CD4-positive, alpha-beta memory T cell (primary cell): ENCODE measurements at places on chromosomes 2 and 18. TPM values are rescaled to one million over a fixed set of nuclear protein-coding genes. Genes with fewer than 3 reads are reported as not detected.

Gene SAG
- total RNA-seq: 0.06 TPM

Gene APCDD1
- total RNA-seq: not detected

Gene RNF125
- 40.3 TPM for total RNA-seq

Gene TANC1
- 0.35 TPM for total RNA-seq

Gene ARHGAP28
- not detected for total RNA-seq

Gene ALPI
- not detected for total RNA-seq

Gene ATP8B1
- total RNA-seq: not detected

Gene ERCC3
- total RNA-seq: 59.2 TPM

Gene UGT1A3
- total RNA-seq: not detected

Gene TUBA4B
- total RNA-seq: not detected

Gene ABCB11
- total RNA-seq: not detected

Gene THSD7B
- total RNA-seq: not detected

Gene TFPI
- not detected for total RNA-seq

GRCh38 chr2:219744600-219744999 is 117.2 kb downstream of the SLC4A3 start:
- no peak overlapping the region for H3K27ac ChIP-seq
- H3K4me1 ChIP-seq: no peaks in the 10 kb centered on the region
- no peak overlapping the region for H3K4me3 ChIP-seq
- H3K27me3 ChIP-seq: no peaks in the 10 kb centered on the region

- peaks cover 33% of the 10 kb centered on the region for H3K36me3 ChIP-seq
- DNase-seq: no peak
- H3K27me3 ChIP-seq: no peaks in the 10 kb centered on the region
- no peaks in the 10 kb centered on the region for H3K4me1 ChIP-seq
- no peak overlapping the region for H3K27ac ChIP-seq
Observed at GRCh38 chr2:10584843-10585475, 104.8 kb downstream of the NOL10 start.

GRCh38 chr2:15527074-15527739 is 33.9 kb downstream of the NBAS start:
- H3K4me1 ChIP-seq: no peaks in the 10 kb centered on the region
- H3K27ac ChIP-seq: no peak overlapping the region
- H3K4me3 ChIP-seq: no peak overlapping the region
- H3K27me3 ChIP-seq: no peaks in the 10 kb centered on the region
- H3K36me3 ChIP-seq: peaks cover 3% of the 10 kb centered on the region

- no peaks in the 10 kb centered on the region for H3K27me3 ChIP-seq
- DNase-seq: no peak
- no peaks in the 10 kb centered on the region for H3K36me3 ChIP-seq
- H3K4me3 ChIP-seq: no peak overlapping the region
- H3K4me1 ChIP-seq: no peaks in the 10 kb centered on the region
Observed at GRCh38 chr2:239522002-239522739, 121.4 kb upstream of the HDAC4 start.

- no peak overlapping the region for H3K4me3 ChIP-seq
- no peaks in the 10 kb centered on the region for H3K4me1 ChIP-seq
- DNase-seq: no peak
- H3K36me3 ChIP-seq: no peaks in the 10 kb centered on the region
- no peak overlapping the region for H3K27ac ChIP-seq
Observed at GRCh38 chr2:156719036-156719435, 282.9 kb downstream of the GPD2 start.

DNA sequence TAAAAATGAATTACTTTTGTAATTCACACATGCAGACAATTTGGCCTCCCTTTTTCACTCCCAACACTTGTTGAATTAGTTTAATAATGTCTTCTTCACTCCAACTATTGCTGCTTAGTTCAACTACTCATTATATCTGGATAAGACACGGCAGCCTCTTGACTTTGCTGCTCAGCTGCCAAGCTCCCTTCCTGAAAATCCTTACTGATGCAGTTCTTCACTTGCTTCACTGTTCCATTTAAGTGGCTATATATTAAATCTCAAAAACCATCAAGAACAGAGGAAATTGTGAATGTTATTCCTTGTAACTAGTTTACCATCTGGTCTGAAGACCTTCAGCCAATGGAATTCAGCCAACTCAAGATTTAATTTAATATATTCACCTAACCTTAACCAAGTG is 127.1 kb downstream of the NCOA1 start:
- no peaks in the 10 kb centered on the region for H3K36me3 ChIP-seq
- no peak overlapping the region for H3K4me3 ChIP-seq
- no peaks in the 10 kb centered on the region for H3K27me3 ChIP-seq
- no peak overlapping the region for H3K27ac ChIP-seq

GRCh38 chr2:140696449-140696848 is 1434.4 kb downstream of the LRP1B start:
- H3K4me1 ChIP-seq: no peaks in the 10 kb centered on the region
- DNase-seq: no peak
- H3K4me3 ChIP-seq: no peak overlapping the region

DNA sequence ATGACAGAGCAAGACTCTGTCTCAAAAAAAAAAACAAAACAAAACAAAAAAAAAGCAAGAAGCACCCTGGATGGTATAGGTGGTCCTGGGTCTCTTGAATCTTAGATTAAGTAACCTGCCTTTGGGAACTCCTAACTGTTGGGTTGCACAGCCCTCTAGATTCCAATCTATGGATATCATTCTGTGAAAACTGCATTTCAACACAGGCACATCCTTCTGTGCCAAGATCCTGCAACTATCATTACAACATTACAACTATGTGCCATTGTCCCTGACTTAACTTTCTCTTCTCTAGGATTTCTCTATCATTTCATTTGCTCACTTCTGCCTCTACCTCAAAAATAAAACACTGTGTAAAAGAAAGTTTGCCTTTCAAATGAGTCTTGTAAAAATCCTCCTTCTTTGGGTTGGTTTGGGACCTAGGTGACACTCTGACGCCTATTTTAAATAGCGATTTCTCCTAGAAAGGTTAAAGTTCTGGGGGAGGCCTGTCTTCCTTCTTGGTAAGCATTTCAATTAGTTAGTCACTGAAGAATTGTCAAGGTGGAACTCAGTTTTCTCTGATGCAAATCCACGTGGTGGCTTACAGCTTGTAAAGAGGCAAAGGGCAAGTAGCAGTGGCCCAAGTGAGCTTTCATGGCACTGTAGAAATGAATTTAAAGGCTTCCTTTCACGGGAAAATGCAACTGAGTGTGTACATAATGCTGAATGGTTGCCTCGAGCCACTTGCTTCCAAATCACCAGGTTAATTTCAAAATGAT is 9.2 kb downstream of the LGALSL start:
- H3K27ac ChIP-seq: no peak overlapping the region
- H3K4me3 ChIP-seq: no peak overlapping the region
- no peaks in the 10 kb centered on the region for H3K4me1 ChIP-seq
- H3K36me3 ChIP-seq: no peaks in the 10 kb centered on the region

GRCh38 chr18:79108549-79109215 is 39.5 kb downstream of the ATP9B start:
- DNase-seq: no peak
- H3K4me1 ChIP-seq: no peaks in the 10 kb centered on the region
- H3K4me3 ChIP-seq: no peak overlapping the region

DNA sequence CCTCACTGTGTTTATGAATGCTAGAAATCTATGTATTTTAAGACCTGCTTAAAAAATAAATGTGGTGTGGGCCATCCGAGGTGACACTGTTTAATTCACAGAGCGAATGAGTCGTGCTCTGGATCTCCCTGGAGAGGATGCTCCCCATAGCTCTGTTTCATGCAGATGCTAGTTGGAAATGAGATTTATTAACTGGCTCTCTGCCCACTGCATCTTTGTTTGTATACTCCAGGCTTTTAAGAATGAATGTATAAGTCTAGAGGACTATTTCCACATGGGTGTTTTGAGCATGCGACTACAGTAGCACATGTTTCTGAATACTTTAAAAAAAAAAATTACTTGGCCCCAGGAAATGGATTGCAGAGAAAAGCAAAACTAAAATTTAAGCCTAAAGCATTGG is 3.9 kb downstream of the MAPRE2 start:
- no peak overlapping the region for H3K27ac ChIP-seq
- no peaks in the 10 kb centered on the region for H3K27me3 ChIP-seq
- H3K4me1 ChIP-seq: peaks cover 69% of the 10 kb centered on the region

DNA sequence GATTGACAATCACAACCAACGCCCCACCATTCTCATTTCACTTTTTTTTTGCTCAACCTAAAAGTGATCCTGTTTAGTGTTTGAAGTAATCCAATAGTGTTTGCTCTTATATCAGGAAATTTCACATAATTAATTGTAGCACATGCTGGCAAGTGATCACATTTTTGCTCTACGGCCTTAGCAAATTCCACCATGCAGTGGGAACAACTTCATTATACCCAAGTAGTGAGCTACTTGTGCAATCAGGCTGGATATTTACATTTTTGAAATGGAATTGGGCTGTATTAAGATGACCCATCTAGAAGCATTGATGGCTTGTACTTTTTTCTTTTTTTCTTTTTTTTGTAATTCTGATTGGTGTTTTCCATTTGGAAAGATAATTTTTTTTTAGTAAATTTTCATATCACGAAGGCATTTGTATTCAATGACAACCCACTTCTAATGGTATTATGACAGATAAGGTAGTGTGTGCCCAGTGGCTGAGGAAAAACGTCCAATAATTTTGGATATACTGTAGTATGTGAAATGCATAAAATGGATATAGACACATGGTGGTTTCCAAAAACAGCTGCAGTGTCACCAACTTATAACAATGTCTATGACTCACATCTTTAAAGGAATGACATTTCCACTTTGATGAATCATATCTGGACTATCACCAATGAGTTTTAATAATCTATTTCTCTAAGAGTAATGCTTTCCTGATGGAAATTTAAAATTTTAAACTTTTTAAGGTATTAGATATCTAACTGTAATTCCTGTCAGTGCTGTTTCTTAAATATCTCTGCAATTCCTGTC is 130.6 kb downstream of the COL6A3 start:
- H3K4me3 ChIP-seq: no peak overlapping the region
- H3K27ac ChIP-seq: no peak overlapping the region
- no peak for DNase-seq
- no peaks in the 10 kb centered on the region for H3K36me3 ChIP-seq
- no peaks in the 10 kb centered on the region for H3K4me1 ChIP-seq

DNA sequence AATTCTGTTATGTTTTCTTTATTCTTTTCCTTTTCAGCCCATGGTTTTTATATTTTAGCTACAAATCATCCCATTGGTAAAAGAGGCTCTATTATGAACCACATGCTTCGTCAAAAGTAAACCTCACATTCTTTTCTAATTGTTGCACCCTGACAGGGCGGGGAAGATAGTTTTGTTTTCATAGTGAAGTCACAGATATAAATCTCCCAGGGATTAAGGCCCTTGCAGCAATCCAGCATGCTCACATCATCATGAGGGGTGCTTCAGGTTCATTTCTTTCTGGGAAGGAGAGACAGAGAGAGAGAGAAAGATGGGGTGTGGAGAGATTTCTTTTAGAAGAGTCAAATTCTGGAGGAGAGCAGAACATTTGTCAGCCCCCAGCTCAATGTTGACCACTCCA is 124.5 kb upstream of the CDC42EP3 start:
- H3K36me3 ChIP-seq: no peaks in the 10 kb centered on the region
- no peak for DNase-seq

DNA sequence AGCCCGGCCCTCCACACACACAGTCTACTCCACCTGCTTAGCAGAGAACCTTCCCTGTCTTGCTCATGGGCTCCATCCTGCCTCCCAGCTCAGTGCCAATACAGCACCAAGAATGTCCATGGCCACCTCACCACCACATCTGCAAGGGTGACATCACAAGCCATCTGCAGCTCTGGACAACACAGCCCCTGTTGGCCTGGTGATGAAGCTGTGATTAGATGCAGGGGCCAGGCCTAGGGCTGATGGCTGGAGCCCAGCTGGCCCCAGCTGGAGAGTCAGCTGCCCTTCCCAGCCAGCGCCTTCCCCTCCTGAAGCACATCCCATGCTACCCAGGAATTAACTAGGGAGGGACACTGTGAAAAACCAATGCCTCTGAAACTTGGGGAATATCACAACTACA is 91.1 kb downstream of the TTC32 start:
- no peak for DNase-seq
- H3K4me1 ChIP-seq: no peaks in the 10 kb centered on the region
- no peak overlapping the region for H3K27ac ChIP-seq
- H3K36me3 ChIP-seq: no peaks in the 10 kb centered on the region
- no peaks in the 10 kb centered on the region for H3K27me3 ChIP-seq
- H3K4me3 ChIP-seq: no peak overlapping the region

- H3K27me3 ChIP-seq: no peaks in the 10 kb centered on the region
- DNase-seq: no peak
- no peak overlapping the region for H3K27ac ChIP-seq
- H3K4me3 ChIP-seq: no peak overlapping the region
Observed at GRCh38 chr2:200640176-200640575, 54.4 kb downstream of the AOX1 start.

GRCh38 chr2:228321015-228321414 is 139.5 kb upstream of the SPHKAP start:
- H3K4me3 ChIP-seq: no peak overlapping the region
- no peaks in the 10 kb centered on the region for H3K4me1 ChIP-seq
- DNase-seq: no peak
- H3K36me3 ChIP-seq: no peaks in the 10 kb centered on the region

- no peaks in the 10 kb centered on the region for H3K27me3 ChIP-seq
- no peaks in the 10 kb centered on the region for H3K4me1 ChIP-seq
- DNase-seq: no peak
- no peaks in the 10 kb centered on the region for H3K36me3 ChIP-seq
- no peak overlapping the region for H3K4me3 ChIP-seq
- no peak overlapping the region for H3K27ac ChIP-seq
Observed at GRCh38 chr18:28040716-28041115, 136.2 kb downstream of the CDH2 start.

GRCh38 chr2:85799215-85799956 is 45.6 kb downstream of the ATOH8 start:
- no peak overlapping the region for H3K27ac ChIP-seq
- peaks cover 5% of the 10 kb centered on the region for H3K4me1 ChIP-seq
- no peak for DNase-seq

DNA sequence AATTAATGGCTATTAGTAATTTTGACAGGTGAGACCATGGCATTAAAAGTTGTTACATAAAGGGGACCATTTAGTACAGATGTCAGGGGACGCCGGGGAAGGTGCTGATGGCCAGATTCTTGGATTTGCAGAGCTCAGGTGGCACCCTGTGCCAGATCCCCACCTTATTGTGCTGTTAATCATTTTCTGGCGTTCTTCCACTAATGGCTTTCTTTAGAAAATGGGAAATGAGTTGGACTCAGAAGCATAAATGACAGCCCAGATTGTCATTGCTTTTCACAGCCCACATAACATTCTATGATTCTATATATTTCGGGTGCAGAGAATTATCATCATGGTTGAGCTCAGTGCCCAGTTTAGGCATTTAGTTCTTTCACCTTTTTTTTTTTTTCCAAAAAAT is 257.2 kb upstream of the TCF4 start:
- no peak for DNase-seq
- no peaks in the 10 kb centered on the region for H3K36me3 ChIP-seq
- H3K27me3 ChIP-seq: no peaks in the 10 kb centered on the region
- H3K4me1 ChIP-seq: no peaks in the 10 kb centered on the region
- no peak overlapping the region for H3K27ac ChIP-seq
- no peak overlapping the region for H3K4me3 ChIP-seq
